ENCODE measurements at places on chromosomes 1 and 21.
A peak's percentile ranks its signal among the peaks of the same experiment; 100 is the strongest.

DNA sequence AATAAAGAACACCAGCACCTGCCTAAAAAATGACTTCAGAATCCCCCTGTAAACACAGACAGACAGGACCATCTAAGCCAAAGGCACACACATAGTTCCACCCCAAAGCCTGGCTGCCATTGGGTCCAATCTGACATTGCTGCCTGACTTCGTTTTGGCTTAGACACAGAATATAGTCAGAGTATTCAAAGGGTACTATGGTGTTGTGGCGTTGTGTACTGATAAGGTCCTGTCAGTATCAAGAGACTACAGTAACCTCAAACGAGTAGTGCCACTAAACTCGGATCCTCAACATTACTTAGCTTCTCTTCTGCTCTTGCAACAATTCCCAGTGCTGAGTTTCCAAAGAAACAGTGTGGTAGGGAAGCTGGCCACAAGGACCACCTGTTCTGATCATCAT is 169.3 kb upstream of the NR5A2 start:
- DNase-seq: no peak

- no peak for DNase-seq
These were observed 60.1 kb upstream of the PTCH2 start for GRCh38 chr1:44903011-44903680.

- DNase-seq: no peak
These were observed 806.2 kb downstream of the PLA2G4A start for GRCh38 chr1:187634940-187635339.

GRCh38 chr1:119613769-119614720 is 34.0 kb downstream of the ZNF697 start:
- peak; percentile 44 for DNase-seq

- DNase-seq: no peak
These were observed 32.4 kb downstream of the TBCE start for GRCh38 chr1:235399661-235400060.

DNA sequence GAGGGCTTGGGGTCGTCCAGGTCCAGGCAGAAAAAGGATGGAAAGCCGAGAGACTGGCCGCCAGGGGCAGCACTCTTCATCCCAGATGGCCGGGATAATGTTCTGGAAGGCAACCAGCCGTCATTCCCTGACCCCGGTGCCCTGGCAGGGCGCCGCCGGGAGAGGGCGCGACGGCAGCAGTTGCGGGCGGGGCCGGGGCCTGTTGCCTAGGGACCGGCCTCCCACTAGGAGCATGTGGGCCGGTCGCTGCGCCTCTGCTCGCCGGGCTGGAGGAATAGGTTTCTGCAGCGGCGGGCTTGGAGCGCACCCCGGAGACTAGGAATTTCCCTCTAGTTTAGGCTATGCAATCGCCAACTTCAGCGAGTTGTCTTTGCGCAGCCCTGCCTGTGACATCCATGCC is 11.0 kb downstream of the DMRTB1 start:
- DNase-seq: no peak

DNA sequence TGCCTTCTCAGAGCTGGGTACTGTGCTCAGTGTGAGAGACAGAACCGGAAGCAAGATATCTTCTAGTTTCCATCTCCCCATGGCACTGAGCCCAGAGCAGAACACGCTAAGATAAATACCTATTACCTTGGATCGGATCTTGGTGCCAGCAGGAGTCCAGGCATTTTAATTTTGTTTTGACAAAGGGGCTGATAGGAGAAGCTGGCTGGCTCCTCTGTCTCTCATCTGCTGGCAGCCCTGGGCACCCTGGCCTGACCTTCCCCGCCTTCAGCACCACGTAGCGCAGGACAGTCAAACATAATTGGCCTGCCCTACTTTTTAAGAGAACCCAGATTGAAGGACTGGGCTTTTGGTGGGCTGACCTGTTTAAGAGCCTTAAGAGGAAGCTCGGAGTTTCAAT is 160.7 kb upstream of the KLHDC7A start:
- DNase-seq: no peak

DNA sequence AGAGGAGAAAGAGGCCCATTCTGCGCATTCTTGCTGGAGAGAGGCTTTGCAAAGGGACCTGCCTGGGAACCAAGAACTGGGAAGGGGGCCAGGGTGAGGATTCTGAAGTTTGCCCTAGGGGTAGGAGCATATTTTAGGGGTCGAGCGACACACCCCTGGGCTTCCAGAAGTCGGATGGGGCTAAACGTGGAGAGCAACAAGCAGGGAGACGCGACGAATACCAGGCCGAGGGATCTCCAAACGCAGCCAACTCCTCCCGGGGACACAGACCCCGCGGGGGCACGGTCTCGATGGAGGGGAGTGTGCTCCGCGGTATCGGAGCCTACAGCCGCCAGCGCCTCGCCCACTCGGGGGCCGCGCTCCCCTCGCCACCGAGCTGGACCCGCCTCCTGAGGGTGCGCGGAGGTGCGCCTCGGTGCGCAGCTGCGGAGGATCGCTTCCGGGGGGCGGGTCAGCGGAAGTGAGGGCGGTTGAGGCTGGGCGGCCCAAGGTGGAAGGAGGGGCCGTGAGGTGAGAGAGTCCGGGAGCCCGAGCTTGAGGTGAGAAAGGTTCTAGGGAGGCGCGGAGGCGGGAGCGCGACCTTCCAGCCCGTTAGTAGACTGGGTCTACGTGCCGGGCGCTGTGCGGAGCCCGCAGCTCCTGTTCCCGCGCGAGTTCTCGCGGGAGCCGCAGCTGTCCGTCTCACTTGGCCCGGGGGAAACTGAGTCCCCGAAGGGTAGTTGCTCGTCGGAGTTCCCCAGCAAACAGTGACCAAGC is at the start of gene MTFR1L:
TSS of gene MTFR1L (plus strand) at position 464 of the 756 bp plus-strand sequence. CDS start 3,151 bp downstream, outside the sequence.
- peak; percentile 93 for DNase-seq

Measured in CD4-positive, alpha-beta T cell treated with Interleukin-10 for 1 hour (primary cell).